Right forelimb (tissue), 1 donor: ENCODE measurements at places on chromosomes 1 and 21.

DNA sequence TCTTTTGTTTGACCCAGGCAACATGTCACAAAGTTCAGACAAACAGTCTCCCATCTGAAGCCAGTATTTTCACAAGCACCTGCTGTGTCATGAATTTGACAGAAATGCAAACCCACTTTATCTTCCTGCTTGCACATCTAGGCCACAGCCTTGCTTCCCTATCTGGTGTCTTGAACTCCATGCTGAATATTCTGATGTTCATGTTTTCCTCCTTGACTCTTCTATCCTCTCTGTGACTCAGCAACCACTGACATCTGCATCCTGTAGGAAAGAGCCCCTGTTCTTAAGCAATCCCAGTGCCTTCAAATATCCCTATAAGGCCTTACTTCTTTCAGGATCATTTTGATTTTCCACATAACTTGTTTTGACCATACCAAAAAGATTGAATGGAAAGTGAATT, 6.5 kb downstream of the CD55 start:
- no peak for DNase-seq

- no peak for DNase-seq
These were observed 22.4 kb upstream of the FCER1A start for GRCh38 chr1:159279773-159280172.

- no peak for DNase-seq
These were observed 103.4 kb upstream of the ESRRG start for GRCh38 chr1:216826646-216827045.

DNA sequence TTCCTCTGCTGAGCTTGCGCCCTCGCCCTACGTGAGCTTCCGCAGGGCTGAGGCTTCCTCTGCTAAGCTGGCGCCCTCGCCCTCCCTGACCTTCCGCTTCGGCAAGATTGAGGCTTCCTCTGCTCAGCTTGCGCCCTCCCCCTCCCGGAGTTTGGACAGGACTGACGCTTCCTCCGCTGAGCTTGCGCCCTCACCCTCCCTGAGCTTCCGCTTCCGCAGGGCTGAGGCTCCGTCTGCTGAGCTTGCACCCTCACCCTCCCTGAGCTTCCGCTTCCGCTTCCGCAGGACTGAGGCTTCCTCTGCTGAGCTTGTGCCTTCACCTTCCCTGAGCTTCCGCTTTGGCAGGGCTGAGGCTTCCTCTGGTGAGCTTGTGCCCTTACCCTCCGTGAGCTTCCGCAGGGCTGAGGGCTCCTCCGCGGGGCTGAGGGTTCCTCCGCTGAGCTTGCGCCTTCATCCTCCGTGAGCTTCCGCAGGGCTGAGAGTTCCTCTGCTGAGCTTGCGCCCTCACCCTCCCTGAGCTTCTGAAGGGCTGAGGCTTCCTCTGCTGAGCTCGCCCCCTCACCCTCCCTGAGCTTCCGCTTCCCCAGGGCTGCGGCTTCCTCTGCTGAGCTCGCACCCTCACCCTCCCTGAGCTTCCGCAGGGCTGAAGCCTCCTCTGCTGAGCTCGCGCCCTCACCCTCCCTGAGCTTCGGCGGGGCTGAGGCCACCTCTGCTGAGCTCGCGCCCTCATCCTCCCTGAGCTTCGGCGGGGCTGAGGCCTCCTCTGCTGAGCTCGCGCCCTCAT, 753.6 kb upstream of the TPTE start:
- DNase-seq = no peak

DNA sequence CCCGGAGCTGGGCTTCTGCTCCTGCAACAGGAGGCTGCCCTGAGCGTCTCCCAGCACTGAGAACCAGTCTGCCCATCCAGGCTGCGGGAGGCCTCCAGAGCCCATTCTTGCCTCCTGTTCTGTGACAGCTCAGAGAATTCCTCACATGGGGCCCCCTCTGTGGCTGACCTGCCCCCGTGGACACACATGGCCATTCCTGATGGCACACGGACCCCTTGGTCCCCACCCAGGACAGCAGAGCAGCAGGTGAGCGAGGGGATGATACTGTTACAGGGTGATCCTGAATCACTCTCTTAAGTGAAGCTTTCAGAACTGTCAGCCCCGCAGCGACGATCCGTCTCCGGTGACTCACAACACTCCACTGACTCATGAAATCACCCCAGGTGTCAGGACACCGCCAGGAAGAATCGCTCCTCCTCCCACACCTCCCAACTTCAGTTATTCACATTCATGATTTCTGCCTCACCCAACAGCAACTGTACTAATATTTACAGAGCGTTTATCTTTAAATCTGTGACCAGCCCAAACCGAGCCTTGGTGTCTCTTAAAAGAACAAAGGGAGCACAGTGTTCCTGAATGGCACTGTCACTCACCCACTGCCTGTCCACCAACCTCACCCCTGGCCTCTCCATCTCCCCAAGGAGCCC, 22.5 kb downstream of the CHD5 start:
- DNase-seq = no peak

DNA sequence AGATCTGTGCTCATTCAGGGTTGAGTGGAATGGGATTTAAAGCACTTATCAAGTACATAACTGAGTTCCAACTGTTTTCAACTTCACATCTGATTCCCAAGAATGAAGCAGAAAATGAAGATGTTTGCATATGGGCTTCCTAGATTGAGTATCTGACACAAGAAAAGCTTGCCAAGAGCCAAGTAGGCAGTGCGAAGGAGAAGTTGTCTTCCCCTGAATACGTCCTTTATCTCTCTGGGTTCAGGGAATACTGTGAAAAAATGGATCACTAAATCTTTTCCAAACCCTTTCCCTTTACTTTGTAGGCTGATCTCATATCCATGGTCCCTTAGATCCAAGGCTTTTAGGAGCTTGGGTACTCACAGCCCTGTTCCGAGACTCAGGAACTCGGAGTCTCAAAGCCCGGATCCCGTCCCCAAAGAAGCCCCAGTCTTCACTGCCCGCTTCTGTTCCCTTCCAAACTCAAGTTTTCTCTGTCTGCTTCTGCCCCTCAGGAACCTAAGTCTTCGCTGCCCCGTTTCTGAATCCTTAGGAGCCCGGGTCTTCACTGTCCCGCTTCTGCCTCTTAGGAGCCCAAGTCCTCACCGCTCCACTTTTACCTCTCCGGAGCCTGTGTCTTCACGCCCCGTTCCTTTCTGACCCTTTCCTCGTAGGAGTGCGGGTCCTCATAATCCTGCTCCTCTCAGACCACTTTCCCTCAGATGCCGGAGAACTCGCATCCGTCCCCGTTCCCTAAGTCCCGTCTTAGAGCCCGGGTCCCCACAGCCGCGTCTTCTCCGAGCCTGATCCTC, 616 bp downstream of the TAF12 start:
- no peak for DNase-seq

DNA sequence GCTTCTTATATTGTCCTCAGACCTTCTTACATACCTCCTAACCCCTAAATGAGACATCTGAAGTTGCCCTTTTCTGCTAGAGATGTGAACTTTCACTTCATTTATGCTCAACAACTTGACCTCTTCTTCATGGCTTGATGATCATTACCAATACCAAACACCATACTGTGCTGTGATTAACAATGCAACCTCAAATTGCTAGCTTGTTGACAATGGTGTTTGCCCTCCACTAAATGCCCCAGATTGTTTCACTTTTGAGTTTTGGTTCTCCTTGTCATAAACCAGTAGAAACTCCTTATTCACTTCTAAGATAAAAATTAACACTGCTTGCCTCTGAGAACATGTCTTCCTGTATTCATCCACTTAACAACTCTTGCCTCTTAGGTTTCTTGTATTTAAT, 5.6 kb downstream of the JAK1 start:
- no peak for DNase-seq

GRCh38 chr1:81489372-81489934, 311.3 kb upstream of the ADGRL2 start:
- no peak for DNase-seq

GRCh38 chr21:32007456-32007855, 134.6 kb downstream of the HUNK start:
- no peak for DNase-seq

DNA sequence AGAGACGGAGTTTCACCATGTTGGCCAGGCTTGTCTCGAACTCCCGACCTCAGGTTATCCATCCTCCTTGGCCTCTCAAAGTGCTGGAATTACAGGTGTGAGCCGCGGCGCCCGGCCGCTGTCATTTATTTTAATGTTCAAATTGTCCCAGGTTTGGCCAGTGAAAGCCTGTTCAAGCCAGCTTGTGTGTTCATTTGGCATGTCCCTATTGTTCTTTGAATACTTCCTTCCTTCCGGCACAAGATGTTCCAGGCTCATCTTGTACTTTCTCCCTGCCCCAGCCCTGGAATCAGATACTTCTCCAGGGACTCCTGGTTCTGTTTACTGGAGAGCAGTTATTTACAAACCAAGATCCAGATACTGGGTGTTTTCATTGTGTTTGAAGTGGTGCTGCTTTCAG, 37.0 kb downstream of the ZBTB8B start:
- no peak for DNase-seq

DNA sequence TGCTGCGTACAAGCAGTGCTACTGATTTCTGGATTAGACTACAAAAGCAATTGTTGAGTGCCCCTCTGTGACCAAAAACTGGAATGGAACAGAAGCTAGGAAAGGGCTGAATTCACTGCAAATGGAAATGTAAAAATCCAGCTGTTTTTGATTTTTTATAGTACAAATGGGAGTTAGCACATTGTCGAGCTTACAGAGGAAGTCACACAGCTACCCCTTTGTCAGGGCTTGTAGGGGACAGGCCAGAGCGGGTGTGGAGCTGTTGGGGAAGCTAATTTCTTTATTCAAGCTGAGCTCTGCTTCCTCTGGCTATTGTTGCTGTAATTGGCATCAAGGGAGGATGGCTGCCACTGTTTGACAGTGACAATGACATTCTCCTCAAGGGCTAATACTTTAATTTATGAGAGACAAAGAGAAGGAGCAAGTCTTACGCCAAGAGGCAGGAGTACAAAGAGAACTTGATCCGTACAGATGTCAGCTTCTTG, 96.1 kb downstream of the SLC35F3 start:
- no peak for DNase-seq

DNA sequence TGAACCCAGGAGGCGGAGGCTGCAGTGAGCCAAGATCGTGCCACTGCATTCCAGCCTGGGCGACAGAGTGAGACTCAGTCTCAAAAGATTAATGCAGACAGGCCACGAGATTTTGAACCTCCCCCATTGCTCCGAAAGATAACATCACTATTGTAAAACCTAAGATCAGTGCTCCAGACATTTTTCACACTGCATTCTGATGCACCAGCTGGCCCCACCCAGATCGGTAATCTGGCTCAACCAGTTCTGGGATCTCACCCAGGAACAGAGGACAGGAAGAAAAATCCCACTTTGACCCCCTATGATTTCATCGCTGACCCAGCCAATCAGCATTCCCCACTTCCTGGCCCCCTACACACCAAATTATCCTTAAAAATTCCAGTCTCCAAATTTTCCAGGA, 10.7 kb upstream of the CSRP1 start:
- DNase-seq = no peak

DNA sequence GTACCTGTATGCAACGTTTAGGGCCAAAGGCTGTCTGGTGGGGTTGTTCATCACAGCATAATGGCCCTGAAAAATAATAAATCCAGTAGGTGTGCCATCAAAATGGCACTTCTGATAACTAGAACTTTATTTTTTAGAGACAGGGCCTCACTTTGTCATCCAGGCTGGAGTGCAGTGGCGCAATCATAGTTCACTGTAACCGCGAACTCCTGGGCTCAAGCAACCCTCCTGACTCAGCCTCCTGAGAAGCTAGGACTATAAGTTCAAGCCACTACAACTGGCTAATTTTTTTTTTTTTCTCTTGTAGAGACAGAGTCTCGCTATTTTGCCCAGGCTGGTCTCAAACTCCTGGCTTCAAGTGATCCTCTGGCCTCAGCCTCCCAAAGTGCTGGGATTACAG, 4.7 kb downstream of the SNAPIN start:
- DNase-seq = no peak

DNA sequence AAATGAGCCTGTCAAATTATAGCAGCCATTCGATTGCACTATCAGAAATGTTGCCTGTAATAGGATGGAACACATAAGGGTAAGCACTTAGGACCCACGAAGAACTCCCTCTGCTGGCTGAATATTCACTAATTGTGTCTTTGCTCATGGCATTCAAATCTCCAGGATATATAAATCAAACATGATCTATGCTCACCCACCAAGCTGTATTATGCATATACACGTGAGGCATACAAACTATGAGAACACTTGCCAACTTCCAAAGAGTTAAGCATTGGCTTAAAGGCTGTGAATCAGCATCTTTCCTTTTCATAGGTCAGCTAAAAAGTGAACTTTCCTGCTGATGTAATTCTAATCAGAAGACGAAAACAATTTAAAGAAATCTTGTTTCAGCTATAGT, 34.5 kb downstream of the TMPRSS15 start:
- no peak for DNase-seq

- peak; percentile 66 for DNase-seq
These were observed at the start of gene UAP1 for GRCh38 chr1:162561616-162562469. Gene UAP1, plus strand, starts transcription at chr1:162561722. Its CDS starts 4,347 bp downstream, at chr1:162566069.

GRCh38 chr1:192571668-192572067, 3.9 kb upstream of the RGS1 start:
- DNase-seq = no peak

DNA sequence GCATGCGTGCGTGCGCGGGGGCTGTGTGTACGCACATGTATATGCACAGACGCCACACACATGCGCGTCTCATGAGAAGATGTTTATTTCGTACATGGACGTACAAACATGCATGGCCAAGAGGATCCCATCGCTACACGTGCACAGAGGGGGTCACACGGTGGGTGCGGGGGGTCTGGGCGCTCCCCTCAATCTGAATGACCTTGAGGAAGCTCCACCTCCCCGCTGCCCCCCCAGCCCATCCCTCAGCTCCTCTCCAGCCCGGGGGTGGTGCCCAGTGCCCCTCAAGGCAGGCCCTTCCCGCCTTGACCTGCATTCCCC, 1.5 kb downstream of the TMEM240 start:
- no peak for DNase-seq

DNA sequence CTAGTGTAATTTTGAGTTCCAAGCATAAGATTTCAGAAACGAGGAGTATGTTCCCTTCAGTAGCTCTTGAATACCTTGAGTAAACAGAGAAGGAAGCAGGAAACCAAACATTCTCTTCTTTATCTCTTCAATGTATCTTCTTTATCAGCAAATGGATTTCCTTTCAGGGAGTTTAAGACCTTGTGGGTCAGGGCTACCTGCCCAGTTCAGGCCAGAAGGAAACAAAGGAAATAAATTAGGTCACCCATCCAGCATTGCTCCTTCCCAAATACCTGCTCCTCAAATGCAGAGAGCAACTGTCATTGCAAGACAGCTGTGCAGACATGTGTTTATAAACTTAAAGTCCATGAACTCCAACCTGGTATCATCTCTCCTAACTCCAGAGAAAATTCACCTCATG, 130.1 kb upstream of the SOD1 start:
- DNase-seq = no peak

DNA sequence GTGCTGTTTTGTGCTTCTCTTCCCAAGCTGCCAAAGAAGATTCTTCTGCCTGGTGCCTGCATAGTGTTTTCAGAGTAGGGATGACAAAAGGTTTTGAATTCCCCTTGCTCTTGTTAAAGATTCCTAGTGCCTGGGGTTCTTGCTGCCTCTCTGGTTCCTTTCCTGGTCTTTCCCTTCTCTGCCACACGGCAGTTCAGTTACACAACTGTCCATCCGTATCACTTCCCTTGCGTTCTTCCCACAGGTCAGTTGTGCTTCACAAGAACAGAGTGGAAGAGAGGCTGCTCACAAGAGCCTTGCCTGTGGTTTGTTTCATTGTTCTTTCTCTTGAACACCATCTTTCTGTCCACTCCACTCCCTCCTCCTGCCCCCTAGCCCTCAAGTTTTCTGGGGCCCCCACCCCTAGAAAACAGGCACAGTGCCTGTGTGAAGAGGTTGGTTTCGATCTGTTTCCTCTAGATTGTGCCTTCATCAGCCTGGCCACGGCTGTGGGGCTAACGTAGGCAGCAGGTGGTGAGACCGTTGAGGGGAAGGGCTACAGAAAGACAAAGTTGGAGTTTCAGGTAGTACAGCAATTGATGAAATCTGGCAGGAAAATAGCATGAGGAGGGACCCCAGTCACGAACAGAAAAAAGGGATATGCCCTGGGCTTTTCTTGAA, 5.8 kb downstream of the VASH2 start:
- DNase-seq = no peak
